ENCODE measurements at places on chromosomes 3 and 15.

DNA sequence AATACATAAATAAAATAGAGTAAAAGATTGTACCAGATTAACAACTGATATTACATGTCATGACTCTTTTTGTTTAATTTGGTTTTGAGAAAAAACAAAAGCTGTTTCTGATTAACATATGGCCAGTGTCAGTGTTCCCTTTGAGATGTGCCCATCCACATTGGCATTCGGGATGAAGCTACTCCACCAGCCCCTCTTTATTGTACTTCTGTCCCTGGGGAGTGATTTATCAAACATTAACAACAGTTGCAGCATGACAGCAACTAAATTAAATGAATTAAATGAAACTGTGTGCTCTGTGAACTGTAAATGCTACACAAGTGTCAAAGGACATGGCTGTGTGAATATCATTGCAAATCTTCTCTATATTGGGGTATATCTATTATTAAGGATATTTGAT lies 25.9 kb upstream of the MTMR10 start:
- no peak for DNase-seq

- DNase-seq: no peak
Observed at GRCh38 chr15:60779718-60780503, 301.0 kb upstream of the ICE2 start.

GRCh38 chr3:135106445-135106844 lies 311.4 kb downstream of the EPHB1 start:
- DNase-seq: no peak

- DNase-seq: no peak
Observed at GRCh38 chr3:116863822-116864589, 154.4 kb downstream of the TUSC7 start.

DNA sequence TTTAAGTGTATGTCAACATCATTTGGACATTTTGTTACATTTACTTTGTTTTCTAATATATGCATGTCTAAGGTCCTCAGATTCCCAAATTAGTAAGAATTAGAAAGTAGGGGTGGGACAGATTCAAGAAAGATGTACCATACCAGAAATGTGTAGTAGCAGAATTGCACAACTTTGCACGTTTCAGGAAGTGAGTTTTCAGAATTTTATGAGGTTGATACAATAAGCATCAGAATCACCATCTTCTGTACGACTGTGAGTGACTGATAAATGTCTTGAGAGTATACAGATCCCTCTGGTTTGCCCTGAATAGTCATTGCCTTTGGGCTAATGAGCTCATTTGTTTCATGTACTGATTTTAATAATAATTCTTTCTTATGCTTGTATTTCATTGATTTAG lies 9.3 kb downstream of the ARIH2 start:
- no peak for DNase-seq

Data from right cardiac atrium (tissue), 5 donors.